ENCODE measurements at places on chromosomes 5 and 9.

GRCh38 chr9:121071756-121072421 is 2.9 kb upstream of the CNTRL start:
- no peak for DNase-seq

- no peak for DNase-seq
Measured at GRCh38 chr5:57442080-57442839, 40.4 kb downstream of the ACTBL2 start.

DNA sequence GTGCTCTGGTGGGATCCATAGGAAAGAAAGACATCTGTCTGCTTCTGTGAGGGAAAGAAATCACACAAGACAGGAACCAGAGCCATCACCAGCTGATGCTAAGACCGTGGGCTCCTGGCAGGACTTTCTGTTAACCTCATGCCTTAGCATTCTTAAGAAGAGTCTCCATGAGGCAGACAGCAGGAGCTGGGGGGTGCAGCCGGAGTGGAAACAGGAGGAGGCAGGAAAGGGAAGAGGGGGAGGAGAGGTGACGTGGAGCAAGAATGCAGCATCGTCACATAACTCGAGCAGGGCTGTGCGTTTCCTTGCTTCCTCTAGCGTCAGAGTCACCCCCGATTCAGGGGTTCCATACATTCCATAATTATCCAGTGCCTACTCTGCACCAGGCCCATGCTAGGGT is 53.6 kb downstream of the ERGIC1 start:
- no peak for DNase-seq

DNA sequence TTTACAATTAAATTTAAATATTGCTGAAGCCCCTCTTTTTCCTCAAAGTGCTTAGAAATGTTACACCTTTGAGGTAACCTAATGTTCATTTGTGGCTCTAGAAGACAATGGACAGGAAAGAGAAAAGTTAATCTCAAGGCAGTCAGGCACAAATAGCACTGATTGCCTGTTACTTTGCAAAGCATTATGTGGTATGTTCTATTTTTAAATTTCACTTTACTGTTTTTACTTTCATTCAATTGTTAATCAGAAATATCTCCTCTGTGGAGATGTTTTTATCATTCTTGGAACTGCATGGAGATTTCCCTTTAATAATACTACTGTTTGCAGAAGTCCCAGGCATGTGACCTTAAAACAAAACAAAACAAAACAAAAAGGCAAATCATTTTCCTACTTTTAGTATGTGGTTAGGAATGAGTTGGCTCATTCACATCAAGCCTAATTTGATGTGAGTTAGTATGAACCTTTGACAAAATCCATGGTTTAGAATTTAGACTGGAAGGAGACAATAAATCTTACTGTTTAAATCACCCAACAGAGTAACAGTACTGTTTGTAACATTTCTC is 67.5 kb downstream of the CWC27 start:
- no peak for DNase-seq
